ENCODE measurements at places on chromosomes 12 and 14.

- no peak for DNase-seq
Measured at GRCh38 chr14:104974665-104975390, 3.3 kb downstream of the AHNAK2 start.

DNA sequence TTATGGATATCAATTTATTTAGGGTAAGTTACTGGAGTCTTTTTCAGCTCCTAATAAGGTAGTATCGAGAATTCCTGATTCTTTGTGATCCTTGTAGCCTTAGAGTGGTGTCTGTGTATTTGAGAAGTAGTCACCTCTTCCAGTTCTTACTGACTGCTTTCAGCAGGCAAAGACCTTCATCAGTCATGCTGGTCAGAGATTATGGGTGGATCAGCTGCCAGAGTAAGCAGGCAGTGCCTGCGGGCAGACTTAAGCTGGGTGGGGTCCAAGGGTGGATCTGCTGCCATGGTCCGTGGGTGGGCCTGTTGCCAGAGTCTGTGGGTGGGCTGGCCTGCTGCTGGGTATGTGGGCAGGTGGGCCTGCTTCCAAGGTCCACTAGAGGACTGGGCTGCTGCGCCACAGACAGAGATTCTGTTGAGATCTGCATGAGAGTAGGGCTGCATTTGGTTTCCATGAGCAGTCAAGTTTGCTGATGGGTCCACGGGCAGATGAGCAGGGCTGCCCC lies 188.7 kb downstream of the ANO2 start:
- DNase-seq = no peak

DNA sequence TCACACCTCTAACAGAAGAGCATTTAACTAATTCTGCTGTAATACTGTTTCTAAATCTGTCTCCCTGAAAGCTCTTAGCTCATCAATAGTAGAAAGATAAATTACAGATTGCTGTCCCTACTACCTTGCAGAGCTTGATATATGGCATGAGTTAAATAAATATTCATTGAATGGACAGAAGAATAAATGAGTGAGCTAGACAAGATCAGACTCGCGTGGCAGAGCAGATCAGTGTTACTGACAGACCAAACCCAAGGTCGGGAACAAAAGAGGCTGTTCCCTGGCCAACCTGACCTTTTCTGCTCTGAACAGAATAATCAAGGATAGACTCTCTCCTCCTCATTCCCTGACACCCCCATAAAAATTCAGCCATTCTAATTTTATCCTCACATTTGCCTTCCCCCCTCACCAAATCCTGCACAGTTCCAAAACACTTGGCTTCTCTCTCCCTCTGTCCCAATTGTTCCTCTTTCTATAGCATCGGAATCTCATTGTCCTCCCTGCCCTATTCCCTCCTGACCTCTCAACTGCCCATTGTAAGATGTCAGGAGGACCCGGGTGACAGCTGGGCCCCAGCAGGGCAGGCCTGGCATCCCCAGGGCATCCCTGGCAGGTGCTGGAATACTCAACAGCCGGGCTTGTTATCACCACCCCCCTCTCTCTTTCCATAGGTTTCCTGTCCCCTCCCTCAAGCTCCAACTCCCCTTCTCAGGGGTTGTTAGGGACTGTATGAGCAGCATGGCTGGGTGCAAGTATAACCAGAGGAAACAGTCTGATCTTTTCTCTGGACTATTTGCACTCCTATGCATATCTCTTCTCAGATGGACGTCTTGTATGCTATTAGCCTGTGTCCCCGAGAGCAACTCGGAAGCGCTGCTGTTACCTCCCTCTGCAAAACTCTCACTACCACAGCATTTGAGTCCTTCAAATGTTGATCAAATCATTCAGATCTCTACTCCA lies 19.9 kb downstream of the NEUROD4 start:
- DNase-seq = no peak

- no peak for DNase-seq
Measured at GRCh38 chr12:26822026-26822425, 11.0 kb downstream of the ITPR2 start.

- DNase-seq = no peak
Measured at GRCh38 chr12:14171106-14171505, 189.7 kb upstream of the GRIN2B start.

DNA sequence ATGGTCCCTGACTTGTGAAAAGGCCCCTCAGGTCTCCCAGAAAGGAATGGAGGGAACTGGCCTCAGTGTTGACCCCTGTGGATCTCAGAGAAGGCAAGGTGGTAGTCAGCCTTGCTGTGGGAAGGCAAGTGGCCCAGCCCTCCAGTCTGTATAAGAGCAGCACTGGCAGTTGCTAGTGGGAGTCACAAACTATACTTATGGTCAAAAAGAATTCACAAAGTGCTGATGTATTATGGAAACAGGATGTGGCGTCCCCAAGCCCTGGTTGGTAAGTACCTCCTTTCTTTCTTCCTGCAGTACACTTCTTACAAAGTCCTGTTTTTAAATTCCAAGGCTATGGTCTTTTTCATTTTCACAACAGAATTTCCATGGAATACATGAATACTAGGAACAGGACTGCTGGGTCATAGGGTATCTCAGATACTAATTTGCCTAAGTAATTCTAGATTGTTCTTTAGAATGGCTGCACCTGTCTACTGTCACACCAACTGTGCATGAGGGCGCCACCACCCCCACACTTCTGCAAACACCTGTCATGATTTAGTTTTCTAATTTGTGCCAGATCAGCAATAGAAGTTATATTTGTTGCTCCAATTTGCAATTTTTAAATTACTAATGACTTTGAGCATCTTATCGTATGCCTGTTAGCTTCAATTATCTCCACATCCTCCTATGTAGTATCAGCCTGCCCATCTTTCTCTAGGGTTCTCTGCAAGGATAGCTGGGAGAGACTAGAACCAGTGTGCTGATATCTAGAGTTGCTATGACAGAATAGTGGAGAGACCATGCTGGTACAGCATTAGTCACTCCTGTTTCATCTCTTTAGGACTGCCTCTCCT lies 40.7 kb upstream of the TMEM263 start:
- DNase-seq = no peak
